ENCODE measurements at places on chromosomes 4 and X.
A peak's percentile ranks its signal among the peaks of the same experiment; 100 is the strongest.

DNA sequence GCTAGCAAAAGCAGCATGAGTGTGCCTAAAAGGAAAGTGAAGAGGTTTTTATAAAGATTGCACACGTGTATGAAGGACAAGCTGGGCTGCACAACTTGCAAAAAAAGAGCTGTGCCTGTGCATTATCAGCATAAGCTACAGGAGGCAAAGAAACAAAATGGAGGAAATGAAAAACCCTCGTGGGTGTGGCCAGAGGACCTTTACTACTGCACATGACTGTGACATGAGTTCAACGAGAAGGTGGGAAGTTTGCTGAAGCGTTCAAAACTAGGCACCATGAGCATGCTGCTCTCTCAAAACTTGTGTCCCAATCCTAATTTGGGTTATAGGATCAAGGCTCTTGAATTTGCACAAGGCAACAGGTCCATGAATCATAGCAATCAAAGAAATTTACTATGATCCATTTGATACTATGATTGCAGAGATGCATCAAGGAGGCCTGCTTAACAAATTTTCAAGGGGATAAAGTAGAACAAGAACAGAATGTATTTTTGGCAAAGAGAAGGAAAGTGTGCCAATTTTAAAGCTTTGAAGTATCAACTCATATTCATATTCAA lies 38.1 kb upstream of the CXorf38 start:
- DNase-seq, result no peak

DNA sequence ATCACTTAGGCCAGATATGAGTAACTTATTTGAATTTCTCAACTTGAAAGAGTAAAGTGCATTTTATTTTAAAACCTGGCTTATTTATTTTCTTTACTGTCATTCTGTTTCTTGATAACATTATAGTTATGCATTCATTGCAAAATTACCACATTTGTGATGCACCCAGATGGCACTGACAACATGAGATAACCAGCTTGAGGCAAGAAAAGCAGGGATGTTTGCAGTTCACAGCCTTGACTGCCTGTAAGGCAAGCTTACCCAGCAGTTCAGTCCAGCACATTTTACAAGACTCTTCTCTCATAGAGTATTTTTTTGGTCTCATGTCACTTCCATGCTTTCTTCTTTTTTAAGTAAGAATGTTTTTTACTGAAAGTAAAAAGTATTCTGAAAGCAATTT lies 25.3 kb upstream of the EPGN start:
- DNase-seq, result no peak

GRCh38 chr4:114613560-114613959 lies 15.0 kb downstream of the UGT8 start:
- DNase-seq, result no peak

DNA sequence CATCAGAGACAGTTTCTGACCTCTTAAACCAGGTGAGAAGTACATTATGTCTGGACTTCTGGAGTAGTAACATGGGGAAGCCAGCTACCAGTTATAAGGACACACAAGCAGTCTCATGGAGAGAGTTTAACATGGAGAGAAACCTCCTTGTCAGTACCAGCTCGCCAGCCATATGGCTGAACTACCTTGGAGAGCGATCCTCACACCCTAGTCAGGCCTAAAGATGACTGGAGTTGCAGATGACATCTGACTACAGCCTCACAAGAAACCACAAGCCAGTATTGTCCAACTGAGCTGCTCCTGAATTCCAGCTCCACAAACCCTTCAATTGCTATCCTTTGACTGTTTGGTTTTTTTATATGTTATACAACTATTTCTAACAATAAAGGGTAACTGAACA lies 49.8 kb downstream of the PDHA2 start:
- DNase-seq, result no peak

GRCh38 chr4:74308215-74308614 lies at the start of gene EPGN:
Gene EPGN (plus strand): TSS chr4:74308470. CDS start chr4:74308534, 64 bp downstream.
- DNase-seq, result no peak

GRCh38 chr4:38811297-38811696 lies 6.7 kb upstream of the TLR1 start:
- DNase-seq, result no peak

- DNase-seq, result no peak
Measured at GRCh38 chr4:56186808-56187523, 200.3 kb downstream of the AASDH start.

DNA sequence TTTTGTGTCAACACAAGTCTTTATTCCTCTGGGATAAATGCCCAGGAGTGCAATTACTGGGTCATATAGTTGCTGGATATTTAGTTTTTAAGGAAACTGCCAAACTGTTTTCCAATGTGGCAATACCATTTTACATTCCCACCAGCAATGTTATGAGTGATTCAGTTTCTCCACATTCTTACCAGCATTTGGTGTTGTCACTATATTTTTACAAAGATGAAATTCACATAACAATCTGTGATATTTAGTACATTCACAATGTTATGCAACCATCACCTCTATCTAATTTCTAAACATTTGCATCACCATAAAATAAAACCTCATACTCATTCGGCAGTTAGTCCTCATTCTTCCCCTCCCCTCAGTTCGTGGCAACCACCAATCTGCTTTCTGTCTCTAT lies 75.0 kb downstream of the MAMLD1 start:
- no peak for DNase-seq

DNA sequence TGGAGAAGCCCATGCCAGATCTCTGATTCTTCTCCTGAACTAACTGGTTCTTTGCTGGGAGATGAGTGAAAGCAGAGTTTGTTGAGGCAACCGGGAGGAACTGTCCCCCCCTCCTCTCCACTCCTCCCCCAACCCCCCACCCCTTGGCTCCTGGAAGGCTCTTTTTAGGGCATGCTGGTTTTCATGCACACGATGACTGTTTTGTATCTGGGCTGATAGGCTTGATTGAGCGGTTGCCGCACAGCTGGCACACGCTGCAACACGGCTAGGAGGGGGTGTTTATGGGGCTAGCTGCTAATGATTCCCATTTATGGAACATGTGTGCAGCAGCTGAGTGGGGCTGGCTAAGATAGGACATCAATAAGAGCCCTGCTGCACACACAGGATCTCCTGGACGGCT lies 137.2 kb downstream of the SMIM20 start:
- DNase-seq, result no peak

GRCh38 chr4:121053601-121054143 lies 18.7 kb downstream of the NDNF start:
- no peak for DNase-seq

DNA sequence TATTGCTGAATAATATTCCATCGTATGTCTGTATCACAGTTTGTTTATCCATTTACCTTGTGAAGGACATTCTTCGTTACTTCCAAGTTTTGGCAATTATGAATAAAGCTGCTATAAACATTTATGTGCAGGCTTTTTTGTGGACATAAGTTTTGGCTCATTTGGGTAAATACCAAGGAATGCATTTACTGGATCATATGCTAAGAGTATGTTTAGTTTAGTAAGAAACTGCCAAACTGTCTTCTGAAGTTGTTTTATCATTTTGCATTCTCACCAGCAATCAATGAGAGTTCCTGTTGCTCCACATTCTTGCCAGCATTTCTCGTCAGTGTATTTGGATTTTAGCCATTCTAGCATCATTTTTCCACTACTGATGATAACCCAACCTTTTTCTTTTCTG lies 232.7 kb upstream of the NR3C2 start:
- DNase-seq, result no peak

DNA sequence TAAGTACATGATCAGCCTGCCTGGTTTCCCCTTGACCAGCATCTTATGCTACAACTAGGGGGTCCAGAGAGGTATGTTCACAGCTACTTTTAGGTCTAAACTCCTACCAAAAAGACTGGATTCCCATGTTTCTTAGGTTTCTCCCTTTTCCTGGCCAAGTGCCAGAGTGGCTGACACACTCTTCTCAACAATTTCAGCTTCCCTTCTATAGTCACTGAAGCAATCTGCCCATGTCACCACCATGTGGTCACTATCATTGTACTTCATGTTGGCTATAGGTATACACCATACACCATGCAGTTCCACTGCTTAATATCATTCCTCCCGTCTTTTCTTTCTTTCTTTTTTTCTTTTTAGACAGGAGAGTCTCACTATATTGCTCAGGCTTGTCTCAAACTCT lies 66.9 kb downstream of the KLHL13 start:
- DNase-seq, result peak; percentile 20

DNA sequence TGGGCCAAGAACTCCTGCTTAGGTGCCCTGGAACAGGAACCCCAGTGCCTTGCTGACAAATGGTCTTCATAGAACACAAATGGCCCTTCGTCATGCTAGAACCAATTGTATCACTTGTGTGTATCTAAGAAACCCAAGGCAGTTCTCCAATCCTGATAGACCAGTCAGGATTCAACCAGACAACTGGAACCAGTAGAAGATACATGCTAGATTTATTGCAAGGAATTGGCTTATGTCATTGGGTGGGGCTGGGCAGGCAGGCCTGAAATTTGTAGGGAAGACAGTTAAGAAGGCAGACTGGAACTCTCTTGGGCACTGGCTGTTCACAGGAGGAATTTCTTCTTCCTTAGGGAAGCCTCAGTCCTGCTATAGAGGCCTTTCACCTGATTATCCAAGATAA lies 17.0 kb upstream of the TBL1X start:
- DNase-seq, result no peak

DNA sequence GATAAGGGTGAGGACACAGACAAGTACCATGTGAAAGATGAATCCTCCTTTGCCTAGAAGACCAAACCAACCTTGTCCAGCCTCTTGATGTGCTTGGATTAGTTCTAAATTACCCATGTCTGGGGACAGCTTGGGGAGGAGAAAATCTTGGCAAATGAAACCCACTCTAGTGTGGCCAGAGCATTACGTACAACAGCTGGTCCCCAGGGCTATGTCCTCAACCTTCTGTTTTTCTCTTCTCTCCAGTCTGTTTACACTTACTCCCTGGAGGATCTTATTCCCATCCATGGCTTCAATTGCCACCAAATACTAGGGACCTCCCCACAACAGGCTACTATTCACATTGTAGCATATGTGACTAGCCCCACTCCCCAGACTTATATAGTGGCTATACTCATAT lies 384.5 kb downstream of the OPHN1 start:
- DNase-seq, result no peak

DNA sequence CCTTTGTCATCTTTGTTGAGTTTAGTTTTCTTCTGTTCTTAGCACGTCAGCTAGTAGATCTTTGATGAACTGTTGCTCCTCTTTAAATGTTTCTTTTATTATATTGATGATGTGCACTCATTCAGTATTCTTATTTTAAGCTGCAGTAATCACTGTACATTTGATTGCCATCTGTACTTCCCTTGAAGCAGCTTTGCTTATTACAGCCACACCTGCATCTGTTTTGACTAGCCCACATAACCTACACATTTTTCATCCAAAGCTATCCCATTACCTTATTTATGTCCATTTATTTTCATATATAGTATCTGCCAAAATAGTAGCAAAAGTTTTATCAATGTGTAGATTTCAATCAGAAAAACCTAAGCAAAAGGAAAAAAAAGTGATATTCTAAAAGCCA lies 23.9 kb upstream of the GUCY1B1 start:
- no peak for DNase-seq

DNA sequence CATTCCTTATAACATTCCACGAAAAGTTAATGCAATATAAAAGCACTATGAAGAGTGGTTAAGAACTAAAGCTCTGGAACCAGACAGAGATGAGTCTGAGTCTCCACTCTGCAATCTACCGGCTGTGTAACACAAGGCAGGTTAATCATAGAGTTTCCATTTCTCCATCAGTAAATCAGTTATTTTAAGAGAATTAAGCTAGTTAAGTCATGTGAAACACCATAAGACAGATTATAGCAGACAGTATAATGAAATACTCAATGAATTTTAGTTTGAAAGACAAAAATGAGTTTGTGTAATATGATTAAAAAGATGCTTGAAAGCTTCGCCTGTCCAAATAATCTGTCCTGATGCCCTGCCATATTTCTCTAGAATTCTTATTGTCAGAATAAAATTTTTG lies 282.6 kb upstream of the ACTRT1 start:
- DNase-seq, result no peak

- DNase-seq, result no peak
Measured at GRCh38 chr4:113437129-113437528, 324.4 kb downstream of the CAMK2D start.

DNA sequence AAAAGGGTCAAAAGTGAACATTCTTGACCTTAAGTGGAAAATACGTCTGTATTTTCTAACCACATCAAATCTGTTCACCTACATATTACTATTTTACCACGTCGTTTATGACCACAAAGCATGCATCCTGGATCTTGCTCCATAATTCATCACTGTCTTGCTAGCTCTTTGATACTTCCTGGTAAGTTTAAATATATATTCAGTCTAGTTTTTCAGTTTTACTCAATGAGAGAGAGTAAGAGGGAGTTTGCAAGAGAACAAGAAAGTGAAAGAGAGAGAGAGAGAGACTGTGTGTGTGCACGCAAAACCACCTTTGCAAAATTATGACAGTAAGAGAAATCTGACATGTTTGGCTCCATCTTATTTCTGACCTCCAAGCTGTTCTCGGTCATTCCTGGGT lies 173.7 kb upstream of the GALNTL6 start:
- peak; percentile 26 for DNase-seq

GRCh38 chr4:129379429-129379828 lies 283.5 kb downstream of the C4orf33 start:
- DNase-seq, result no peak

GRCh38 chr4:107125496-107125895 lies 89.4 kb upstream of the DKK2 start:
- no peak for DNase-seq

- DNase-seq, result no peak
Measured at GRCh38 chrX:39361736-39362135, 560.5 kb downstream of the MID1IP1 start.

GRCh38 chrX:110322603-110323002 lies 4.7 kb upstream of the AMMECR1 start:
- DNase-seq, result no peak

DNA sequence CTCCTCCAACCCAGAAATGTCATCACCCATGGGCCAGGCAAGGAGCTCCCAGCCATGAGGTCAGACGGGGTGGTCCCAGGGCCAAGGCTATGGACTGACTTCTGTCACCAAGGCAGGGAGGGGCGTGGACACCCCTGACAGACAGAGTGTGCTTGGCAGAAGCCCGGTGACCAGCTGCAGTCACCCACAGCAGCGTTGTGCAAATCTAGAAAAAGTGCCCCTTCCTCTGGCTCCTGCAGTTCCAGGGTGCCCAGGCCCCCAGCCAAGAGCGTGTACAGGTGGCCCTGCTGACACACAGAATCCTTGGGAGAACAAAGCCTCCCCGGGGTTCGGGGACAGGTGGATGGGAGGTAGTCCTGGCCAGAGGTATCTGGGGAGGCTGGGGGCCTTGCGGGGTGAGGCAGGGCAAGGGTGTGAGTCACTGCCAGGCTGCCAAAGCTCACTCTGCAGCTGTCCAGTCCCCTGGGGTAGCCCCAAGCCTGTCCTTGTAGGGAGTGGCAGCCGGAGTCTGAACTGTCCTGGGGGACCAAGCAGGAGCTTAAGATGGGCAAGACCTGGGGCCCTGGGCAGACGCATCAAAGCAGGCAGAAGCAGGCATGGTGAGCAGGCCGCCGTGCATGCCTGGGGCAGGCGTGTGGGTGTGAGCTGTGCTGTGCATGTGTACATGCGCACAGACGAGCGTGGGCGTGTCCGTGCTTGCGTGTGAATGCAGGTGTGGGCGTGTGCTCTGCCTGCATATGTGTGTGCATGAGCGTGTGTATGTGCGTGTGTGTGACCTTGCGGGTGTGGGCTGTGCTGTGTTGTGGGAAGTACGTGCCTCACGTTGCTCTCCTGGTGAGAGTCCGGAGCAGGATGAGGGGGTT lies 3.3 kb downstream of the MYL5 start:
- no peak for DNase-seq

GRCh38 chr4:3372933-3373465 lies 68.8 kb upstream of the HGFAC start:
- DNase-seq, result peak; percentile 98

- no peak for DNase-seq
Measured at GRCh38 chrX:2707334-2707760, 16.3 kb downstream of the CD99 start.
